ENCODE measurements at places on chromosomes 11 and 22.

- DNase-seq, result no peak
Measured at GRCh38 chr11:130403271-130403804, 25.1 kb downstream of the ADAMTS8 start.

- DNase-seq, result no peak
Measured at GRCh38 chr11:57358543-57358961, 20.4 kb downstream of the P2RX3 start.

GRCh38 chr22:36381513-36382128 is 6.1 kb downstream of the MYH9 start:
- no peak for DNase-seq

GRCh38 chr11:47403571-47403970 is 4.8 kb upstream of the SLC39A13 start:
- no peak for DNase-seq

DNA sequence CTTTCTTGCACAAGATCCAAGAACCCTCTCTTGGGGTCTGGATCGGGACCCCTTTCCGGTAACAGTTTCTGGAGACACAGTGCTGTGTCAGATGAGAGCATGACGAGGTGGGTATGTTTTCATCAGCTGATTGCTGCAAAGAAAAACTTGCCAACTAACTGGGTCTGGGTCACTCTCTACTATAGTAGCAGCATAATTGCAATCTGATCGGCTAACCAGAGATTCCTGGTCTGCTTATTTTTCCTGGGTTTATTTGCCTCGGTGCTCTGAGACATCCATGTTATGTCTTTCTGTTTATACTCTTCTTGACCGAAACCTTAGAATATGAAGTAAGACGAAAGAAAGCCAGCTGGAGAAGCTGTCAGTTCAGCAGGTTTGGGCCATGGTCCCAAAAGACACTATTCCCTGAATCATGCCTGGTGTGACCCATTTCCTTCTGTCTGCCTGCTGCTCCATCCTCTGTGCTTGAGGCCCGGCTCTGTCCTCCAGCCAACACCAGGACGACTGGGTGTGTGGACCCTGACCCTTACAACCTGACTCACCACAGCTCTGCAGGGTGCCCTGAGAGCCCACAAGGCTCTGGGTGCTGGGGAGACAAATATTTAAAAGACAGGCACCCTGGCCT is 24.1 kb upstream of the CLMP start:
- no peak for DNase-seq

DNA sequence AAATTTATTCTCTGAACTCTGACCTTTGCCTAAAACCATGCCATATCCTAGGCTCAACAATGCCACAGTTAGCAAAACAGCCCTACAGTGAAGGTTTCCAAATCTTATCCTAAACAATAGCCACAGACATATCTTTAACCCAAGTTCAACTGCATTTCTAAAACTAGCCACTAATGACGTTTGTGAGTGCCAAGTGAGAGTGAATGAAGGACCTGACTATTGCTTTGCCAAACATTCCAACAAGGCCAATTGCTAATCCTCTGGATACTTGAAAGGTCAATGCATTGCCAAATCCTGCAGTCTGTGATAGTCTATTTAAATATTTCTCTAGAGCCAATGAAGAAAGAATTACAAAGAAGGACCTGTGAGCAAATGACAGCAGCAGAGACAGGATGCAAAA is 2.5 kb upstream of the OR4C45 start:
- no peak for DNase-seq

DNA sequence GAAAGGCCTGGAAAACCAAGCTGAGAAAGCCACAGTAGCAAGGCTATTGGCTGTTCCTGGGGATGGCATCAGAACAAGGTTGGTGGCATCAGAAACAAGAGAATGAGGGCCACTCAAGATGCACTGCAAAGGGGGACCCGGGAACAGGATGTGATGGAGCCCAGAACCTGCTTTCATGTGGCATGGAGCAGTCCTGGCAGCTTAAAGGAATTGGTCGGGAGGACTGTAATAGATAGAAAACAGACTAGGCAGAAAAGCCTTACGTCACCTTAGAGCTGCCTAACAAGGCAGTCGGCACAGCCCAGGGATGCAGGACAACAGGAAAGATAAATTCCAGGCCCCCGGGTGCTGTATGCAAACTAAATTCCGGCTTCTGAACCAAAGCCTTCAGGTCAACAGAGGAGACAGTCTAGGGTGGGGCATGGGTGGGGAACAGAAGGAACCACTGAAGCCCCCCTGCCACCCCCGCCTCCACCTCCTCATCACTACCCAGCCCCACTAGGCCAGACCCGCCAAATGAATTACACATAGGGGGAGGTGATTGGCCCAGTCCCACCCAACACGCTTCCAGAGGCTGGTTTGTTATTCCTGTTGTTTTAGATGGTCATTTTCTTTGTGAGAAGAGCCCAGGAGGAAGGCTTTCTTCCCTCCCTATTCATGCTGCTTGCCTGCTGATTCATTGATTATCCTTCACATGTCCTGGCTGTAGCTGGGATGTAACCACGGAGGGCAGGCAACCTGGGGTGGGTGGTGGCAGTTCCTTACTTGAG is 25.7 kb upstream of the LRRC55 start:
- no peak for DNase-seq

- DNase-seq, result no peak
Measured at GRCh38 chr11:43516316-43516850, 157.7 kb downstream of the TTC17 start.
